Midbrain (tissue), 1 donor: ENCODE measurements at places on chromosomes 12 and 14.

DNA sequence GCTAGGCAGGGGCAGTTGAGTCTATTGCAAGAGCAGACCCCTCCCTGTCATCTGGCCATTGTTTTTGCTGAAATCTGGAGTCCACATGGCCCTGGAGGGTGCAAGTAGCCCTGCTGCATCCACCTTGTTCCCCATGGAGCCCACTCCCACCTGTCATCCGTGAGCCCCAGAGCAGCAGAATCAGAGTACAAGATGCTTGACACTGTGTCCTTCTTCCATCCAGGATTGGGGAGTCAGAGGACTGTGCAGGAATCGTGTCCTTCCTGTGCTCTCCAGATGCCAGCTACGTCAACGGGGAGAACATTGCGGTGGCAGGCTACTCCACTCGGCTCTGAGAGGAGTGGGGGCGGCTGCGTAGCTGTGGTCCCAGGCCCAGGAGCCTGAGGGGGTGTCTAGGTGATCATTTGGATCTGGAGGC lies 8.8 kb downstream of the DHRS2 start:
- no peak for DNase-seq

GRCh38 chr14:96843137-96843536 lies 46.0 kb downstream of the VRK1 start:
- DNase-seq, result no peak

DNA sequence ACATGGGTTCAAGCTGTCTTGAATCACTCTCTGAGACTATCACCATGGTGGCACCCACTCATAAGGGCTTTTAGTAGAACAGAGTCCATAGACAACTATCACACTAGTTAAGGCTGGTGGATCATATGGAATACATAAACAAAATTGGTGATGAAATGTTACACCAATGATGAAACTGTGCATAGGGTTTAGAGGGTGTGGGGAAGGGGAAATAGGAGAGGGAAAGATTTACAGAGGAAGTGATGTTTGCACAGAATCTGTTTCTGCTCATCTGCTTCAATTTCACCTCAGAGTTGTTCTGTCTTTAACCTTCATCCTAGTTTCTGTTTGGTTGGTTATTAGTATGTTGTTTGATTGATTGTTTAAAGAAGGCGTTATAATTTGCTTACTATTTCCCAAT lies 2.4 kb upstream of the RXYLT1 start:
- DNase-seq, result no peak

GRCh38 chr12:122981036-122981471 lies 573 bp downstream of the ARL6IP4 start:
- DNase-seq, result no peak

- no peak for DNase-seq
Measured at GRCh38 chr12:71503579-71504391, 64.2 kb downstream of the LGR5 start.

DNA sequence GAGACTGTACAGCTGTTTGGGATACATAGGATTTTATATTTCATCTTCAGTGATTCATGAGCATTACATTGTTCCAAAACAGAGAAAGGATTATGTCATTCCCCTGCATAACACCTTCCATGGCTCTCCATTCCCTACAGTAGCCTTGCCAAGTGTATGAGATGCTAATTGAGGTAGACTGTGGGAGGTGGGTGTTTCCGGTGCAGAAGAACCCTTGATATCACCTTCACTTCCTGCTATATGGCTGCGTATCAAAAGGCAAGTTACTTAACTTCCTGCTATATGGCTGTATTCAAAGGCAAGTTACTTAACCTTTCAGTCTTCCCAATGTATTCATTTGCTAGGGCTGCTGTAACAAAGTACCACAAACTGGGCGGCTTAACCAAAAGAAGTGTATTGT lies 11.2 kb downstream of the FAR2 start:
- no peak for DNase-seq

GRCh38 chr14:103404032-103404918 lies 19.1 kb downstream of the MARK3 start:
- DNase-seq, result no peak

DNA sequence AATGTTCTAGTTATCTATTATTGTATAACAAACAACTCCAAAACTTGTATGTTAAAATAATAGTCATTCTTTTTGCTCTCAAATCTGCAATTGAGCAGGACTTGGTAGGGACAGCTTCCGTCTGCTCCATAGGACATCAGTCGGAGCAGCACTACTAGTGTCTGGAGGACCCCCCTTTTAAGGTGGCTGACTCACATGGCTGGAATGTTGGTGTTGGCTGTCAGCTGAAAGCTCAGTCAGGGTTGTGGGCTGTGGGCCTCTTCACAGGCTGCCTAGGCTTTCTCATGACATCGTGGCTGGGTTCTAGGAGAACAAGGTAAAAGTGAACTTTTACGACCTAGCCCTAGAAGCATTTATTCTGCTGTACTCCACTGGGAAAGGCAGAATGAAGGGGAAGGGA lies 160.6 kb downstream of the ANO4 start:
- DNase-seq, result no peak

GRCh38 chr12:58090685-58091084 lies 149.3 kb downstream of the ATP23 start:
- no peak for DNase-seq

DNA sequence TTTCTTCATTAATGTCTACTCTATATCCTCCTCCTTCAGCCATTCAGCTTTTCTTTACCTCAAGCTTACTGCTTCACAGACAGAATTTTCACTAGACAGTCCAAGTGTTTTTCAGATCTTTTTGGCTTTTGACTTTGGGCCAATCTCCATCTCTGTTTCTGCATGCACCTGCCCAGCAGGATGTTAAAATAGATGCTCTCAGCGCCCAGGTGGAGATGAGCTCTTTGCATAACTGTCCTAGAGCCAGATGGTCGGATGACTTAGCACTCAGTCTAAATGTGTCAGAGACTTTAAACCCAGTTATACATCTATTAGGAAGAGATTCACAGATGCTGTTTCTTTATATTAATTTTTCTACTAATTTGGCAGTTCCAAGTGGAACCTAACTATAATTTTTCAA lies 80.3 kb upstream of the SSTR1 start:
- no peak for DNase-seq

DNA sequence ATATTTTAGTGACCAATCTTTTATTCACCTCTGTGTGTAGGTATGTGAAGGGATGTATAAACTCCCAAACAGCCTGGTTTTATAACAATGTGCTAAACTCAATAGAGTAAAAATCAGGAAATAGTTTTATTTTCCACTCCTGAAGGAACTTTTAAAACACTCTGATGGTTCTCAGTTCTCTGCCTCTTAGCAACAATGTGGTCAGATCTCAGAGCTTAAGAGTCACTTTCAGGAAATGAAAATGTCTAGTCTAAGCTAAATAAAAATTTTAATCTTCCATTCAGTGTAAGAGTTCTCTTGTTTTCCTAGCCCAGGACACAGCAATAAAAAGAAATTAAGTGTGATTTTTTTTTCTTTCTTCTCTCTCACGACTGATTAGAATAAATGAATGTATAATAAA lies 718.0 kb downstream of the C12orf50 start:
- no peak for DNase-seq

GRCh38 chr14:98185036-98185435 lies 1087.0 kb downstream of the BCL11B start:
- no peak for DNase-seq

- no peak for DNase-seq
Measured at GRCh38 chr14:97640031-97640430, 842.8 kb downstream of the VRK1 start.

- no peak for DNase-seq
Measured at GRCh38 chr14:62269204-62269603, 507.0 kb downstream of the SNAPC1 start.

DNA sequence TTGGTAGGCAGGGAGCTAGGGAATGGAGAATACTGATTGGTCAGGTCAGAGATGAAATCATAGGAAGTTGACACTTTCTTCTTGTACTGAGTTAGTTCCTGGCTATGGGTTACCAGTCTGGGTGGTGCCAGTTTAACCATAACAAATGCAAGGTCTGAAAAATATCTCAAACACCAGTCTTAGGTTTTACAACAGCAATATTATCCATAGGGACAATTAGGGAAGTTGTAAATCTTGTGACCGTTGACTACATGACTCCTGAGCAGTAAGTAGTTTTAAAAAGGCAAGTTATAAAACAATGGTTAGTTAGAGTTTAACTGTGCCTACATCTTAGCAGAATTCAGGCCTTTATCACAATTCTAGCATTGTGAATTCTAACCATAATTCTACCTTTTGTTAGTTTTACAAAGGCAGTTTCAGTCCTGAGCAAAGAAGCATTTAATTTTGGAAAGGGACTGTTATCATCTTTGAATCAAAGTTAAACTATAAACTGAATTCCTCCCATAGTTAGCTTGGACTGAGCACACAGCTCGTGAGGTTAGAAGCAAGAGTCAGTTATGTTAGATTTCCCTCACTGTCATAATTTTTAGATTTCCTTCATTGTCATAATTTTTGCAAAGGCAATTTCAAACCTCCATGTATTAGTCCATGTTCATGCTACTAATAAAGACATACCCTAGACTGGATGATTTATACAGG lies 19.7 kb upstream of the MON2 start:
- DNase-seq, result no peak

GRCh38 chr14:52119030-52119429 lies 50.2 kb upstream of the NID2 start:
- DNase-seq, result peak; percentile 75

DNA sequence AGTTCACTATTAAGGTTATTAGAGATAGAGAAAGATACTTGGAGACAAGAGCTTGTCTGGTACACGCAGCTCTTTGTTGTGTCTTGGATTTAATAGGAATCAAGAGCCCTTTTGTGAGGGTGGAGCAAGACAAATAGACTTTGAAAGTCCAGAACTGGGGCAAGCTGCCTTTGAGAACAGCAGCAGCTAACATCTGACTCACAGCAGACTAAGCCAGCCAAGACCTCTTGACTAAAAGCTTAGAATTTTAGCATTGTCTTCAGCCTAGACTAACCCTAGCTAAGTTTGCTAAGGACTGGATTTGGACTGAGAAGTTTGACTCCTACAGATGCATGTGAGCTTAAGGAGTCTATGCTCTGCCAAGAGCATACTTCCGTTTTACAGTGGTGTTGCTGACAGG lies 201.9 kb upstream of the RBM19 start:
- no peak for DNase-seq

DNA sequence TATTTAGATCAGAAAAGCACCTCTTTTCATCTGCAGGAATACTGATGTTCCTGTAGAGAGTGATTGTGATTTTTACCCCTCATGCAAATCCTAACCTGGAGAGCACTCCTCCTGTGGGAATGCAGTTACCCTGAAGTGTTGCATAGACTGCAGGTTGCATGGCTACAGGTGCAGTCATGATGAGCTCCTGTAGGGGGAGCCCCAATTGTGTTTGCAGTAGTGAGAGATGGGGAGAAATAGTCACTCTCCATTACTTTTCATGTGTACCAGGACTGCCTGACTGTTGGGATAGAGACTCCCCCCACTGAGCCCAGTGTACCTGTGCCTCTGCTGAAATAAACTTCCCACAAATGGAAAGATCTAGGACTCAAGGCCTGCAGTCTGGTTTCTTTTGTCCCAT lies 1086.5 kb downstream of the SLC6A15 start:
- peak; percentile 26 for DNase-seq

GRCh38 chr12:124766727-124767065 lies 97.0 kb downstream of the SCARB1 start:
- DNase-seq, result no peak

- peak; percentile 2 for DNase-seq
Measured at GRCh38 chr14:53953828-53954550, 2.6 kb downstream of the BMP4 start.

DNA sequence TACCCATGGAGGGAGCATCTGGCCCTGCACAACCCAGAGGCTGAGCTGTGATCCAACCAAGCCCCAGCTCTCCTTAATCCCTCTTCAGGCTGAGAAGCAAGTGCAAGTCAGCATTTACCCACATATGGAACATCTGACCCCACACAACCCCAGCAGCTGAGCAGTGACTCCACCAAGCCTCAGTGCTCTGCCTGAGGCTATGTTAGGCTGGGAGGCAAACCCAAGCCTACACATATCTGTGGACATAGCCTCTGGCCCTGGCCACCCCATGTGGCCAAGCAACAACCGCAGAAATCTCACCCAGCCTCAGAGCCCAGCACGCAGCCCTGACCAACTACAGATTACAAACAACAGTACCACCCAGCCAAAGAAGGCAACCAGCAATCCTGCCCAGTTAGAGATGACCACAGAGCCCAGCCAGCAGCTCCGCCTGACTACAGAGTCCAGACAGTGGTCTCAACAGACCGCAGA lies 142.8 kb downstream of the NUAK1 start:
- DNase-seq, result no peak

DNA sequence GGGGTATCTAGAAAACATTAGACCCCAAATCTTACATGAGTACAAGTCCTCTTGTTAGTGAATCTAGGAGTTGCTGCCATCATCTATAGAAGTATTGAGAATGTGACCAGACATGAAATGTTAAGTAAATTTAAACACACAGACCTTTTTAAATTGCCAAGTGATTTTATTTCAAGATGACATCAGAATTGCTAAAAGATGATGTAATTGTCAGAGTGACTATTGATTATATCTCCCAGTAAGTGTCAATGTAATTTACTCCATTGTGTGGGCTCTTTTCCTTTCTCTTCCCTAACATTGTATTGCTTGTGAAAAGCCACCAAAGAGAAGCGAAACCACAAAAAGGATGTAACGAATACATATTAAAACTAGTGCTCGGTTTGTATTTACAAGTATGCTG lies 16.8 kb downstream of the ADAM21 start:
- DNase-seq, result no peak

DNA sequence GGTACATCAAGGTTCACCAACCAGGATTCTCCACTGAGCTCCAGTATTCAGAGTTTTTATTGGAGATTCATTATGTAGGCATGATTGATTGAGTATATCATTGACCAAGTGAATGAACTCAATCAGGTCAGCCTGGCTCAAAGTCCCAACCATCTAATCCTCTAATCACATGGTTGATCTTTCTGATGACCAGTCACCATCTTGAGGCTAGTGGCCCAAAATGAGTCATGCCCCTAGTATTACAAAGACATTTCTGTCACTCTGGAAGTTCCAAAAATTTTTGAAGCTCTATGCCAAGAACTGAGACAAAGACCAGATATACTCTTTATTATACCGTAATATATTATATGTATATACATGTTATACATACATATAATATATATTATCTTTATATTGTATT lies 75.9 kb upstream of the ATF7IP start:
- DNase-seq, result no peak

GRCh38 chr14:51806026-51807023 lies 54.1 kb upstream of the GNG2 start:
- DNase-seq, result no peak

DNA sequence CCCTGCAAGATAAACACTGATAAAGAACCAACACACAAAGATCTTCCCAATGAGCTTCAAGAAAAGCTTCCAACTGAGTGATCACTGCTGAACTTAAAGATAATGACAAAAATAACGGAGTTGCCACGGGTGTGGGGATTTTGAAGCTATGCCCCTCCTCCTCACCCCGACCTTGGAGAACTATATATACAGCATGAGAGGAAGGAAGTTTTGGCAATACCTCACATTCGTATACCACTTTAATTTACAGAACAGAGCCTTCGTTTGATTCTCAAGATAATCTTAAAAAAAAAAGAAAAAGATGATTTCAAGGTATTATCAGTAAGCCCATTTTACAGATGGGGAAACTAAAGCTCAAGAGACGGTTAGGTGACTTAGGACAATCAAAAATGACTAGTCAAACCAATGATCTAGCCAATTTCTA lies 715 bp downstream of the NEK9 start:
- DNase-seq, result no peak

- DNase-seq, result no peak
Measured at GRCh38 chr12:12333407-12334366, 16.4 kb downstream of the MANSC1 start.
